ENCODE measurements at places on chromosomes 13 and 19. TPM values are rescaled to one million over a fixed set of nuclear protein-coding genes. Genes with fewer than 3 reads are reported as not detected.
A peak's percentile ranks its signal among the peaks of the same experiment; 100 is the strongest.

GRCh38 chr19:19531951-19532805 lies 3.5 kb downstream of the YJEFN3 start:
- H3K36me3 ChIP-seq: peaks cover 15% of the 10 kb centered on the region
- H3K4me1 ChIP-seq: peaks cover 7% of the 10 kb centered on the region
- H3K27ac ChIP-seq: no peak overlapping the region
- peak; percentile 91 for DNase-seq

DNA sequence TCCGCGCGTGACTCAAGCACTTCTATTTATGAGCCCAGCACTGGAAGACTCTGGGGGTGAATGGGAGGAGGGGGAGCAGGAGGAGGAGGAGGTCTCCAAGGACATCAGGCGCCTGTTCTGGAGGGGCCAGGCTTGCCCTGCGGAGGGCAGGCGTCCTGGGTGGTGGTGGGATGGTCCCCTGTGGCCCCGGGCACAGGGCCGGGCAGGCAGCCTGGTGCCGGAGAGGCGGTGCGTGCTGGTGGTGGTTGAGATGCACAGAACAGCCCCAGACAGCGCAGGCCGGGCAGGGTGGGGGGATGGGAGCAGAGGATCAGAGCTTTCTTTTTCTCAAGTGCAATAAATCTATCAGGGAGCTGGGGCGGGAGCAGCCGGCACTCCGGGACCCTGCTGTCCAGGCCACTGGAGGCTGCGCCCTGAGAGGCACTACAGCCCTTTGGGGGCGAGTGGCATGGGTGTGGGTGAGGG lies 14.0 kb downstream of the NKPD1 start:
- H3K4me1 ChIP-seq: no peaks in the 10 kb centered on the region
- H3K27ac ChIP-seq: no peak overlapping the region
- peaks cover 9% of the 10 kb centered on the region for H3K27me3 ChIP-seq
- peaks cover 25% of the 10 kb centered on the region for H3K36me3 ChIP-seq
- H3K4me3 ChIP-seq: no peak overlapping the region

DNA sequence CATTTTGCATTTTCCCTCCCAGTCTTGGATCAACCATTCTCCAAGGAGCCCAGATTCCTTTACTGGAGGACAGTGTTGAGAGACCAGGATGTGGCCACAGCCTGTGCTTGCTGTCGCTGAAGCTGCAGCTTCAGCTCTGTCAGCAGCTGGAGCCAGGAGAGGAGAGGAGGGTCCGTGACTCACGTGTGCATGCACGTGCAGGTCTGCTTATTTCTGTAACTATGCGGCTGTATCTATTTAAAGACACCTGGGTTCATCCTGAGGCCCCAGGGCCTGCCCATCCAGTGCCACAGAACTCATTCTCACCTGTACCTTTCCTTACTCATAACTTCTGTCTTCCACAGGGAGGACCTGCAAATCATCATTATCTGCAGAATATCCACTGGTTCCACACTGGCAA lies 8.2 kb upstream of the LAMP1 start:
- no peaks in the 10 kb centered on the region for H3K36me3 ChIP-seq
- no peaks in the 10 kb centered on the region for H3K4me1 ChIP-seq
- H3K27me3 ChIP-seq: peaks cover 17% of the 10 kb centered on the region
- no peak for DNase-seq

DNA sequence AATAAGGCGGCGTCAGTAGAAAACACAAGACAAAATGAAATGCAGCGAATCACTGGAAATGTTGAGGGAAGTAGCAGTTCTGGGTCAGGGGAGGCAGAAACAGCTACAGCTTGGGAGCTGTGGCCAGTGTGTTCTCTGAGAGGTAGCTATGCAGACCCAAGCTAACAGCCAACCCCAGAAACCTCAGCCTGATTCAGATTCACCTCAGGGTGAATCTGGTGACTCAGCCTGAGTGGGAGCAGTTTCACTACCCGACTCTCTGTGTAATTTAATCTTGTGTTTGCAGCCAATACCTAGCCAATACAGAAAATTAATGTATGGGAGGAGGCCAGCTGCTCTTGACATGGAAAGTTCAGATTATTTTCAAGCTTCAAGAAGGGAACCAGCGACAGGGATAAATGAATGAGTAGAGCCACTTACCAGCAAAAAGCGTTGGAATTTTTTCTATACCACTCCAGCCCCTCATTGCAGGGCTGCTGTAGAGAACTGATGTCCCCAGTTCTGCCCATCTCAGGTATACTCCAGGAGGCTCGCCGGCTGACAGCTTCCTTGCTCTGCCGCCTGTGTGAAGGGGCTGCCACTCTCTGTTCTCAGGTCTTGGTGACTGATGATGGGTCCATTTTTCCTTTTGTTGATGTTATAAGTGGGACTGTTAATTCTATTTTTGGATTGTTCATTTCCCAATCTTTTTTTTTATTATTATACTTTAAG lies 8.9 kb downstream of the IGFL3 start:
- DNase-seq: no peak
- H3K4me1 ChIP-seq: no peaks in the 10 kb centered on the region
- no peak overlapping the region for H3K27ac ChIP-seq
- peaks cover 22% of the 10 kb centered on the region for H3K27me3 ChIP-seq
- no peak overlapping the region for H3K4me3 ChIP-seq

DNA sequence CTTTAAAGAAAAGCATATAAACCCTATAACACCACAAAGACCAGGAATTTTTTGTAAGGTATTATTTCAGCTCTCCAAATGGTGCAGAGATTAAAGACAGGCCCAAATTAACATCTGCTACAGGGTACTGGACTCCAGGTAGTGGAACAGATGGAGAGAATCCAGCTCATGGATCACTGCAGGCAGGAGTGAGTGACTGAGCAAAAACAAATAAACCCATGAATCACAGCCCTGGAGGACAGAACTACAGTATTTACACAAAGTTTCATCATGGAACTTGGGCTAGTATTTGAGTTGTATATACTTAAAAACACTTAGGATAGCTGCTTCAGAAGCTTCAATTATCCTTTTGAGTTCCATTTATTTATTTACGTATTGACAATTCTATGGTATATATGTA lies 132.8 kb upstream of the SPRY2 start:
- no peak overlapping the region for H3K4me3 ChIP-seq
- no peak for DNase-seq
- no peak overlapping the region for H3K27ac ChIP-seq
- H3K36me3 ChIP-seq: no peaks in the 10 kb centered on the region

DNA sequence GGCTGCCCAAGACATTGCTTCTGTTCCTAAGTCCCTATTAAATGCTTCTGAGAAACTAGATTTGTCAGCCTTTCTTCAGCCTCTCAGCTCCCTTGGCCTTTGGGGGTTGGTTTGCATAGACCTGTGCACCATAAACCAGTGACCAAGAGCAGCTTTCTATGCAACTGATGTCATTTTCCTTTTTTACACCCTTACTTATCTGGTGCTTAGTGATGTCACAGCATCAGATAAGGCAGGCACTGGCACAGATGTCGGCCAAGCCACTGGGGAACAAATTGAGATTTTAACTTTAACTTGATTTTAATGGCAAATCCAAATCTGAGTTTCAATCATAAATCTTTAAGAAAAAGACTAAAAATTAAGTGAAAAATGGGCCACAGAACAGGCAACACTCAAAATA lies 59.8 kb downstream of the RUBCNL start:
- H3K27ac ChIP-seq: no peak overlapping the region
- no peaks in the 10 kb centered on the region for H3K36me3 ChIP-seq
- no peak for DNase-seq

DNA sequence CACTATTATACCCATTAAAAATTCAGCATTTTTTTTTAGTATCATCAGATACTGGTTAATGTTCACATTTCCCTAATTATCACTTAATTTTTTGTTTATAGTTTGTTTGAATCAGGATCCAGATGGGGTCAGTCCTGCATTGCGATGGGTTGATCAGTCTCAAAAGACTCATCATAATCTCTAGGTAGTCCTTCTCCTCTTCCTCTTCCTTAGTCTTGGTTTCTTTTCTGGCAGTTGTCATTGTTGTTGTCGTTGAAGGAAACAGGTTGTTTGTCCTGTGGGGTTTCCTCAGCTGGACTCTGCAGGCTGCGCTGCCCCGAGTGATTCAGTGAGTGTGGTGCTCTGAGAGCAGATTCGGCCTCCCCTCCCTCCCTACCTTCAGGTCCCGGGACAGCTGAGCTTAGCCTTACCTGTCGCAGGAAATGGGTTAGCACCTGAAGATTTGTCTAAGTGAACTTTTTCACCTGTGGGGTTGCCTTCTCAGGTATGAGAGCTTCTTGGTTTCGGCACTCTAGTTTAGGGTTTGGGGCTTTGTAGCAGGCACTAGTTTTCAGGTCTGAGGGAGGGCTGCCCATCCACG lies 34.1 kb downstream of the NFIX start:
- H3K27ac ChIP-seq: peak overlapping the region; percentile 49
- DNase-seq: no peak
- H3K36me3 ChIP-seq: peaks cover 7% of the 10 kb centered on the region

- DNase-seq: no peak
- peaks cover 45% of the 10 kb centered on the region for H3K36me3 ChIP-seq
- H3K27ac ChIP-seq: no peak overlapping the region
- peaks cover 31% of the 10 kb centered on the region for H3K4me1 ChIP-seq
- H3K4me3 ChIP-seq: no peak overlapping the region
Observed at GRCh38 chr19:49556412-49557398, 23.7 kb downstream of the NOSIP start.

- no peak overlapping the region for H3K27ac ChIP-seq
- no peaks in the 10 kb centered on the region for H3K36me3 ChIP-seq
- H3K4me3 ChIP-seq: no peak overlapping the region
- peaks cover 5% of the 10 kb centered on the region for H3K4me1 ChIP-seq
Observed at GRCh38 chr19:485077-485476, 11.2 kb upstream of the MADCAM1 start.

- H3K27me3 ChIP-seq: peaks cover 3% of the 10 kb centered on the region
- no peak overlapping the region for H3K27ac ChIP-seq
- peak; percentile 61 for DNase-seq
Observed at GRCh38 chr13:113731192-113732175, 27.5 kb upstream of the TMEM255B start.

DNA sequence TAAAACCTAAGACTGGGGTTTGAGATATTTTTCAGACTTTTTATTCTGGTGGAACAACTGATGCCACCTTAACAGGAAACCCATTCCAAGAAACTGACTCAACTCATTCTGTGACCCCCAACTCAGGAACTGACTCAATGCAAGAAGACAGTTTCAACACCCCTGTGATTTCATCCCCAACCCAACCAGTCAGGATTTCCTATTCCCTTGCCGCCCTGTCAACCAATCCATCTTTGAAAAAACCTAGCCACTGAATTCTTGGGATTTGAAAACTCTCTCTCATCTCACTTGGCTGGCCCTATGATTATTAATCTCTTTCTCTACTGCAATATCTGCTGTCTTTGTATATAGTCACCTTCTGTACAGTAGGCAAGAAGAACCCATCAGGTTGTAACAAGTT lies 1211.9 kb upstream of the ATXN8OS start:
- no peaks in the 10 kb centered on the region for H3K36me3 ChIP-seq
- H3K27me3 ChIP-seq: no peaks in the 10 kb centered on the region
- H3K4me1 ChIP-seq: no peaks in the 10 kb centered on the region
- DNase-seq: no peak
- H3K27ac ChIP-seq: no peak overlapping the region

GRCh38 chr13:106917673-106918556 lies 350.0 kb upstream of the ARGLU1 start:
- no peaks in the 10 kb centered on the region for H3K27me3 ChIP-seq
- H3K27ac ChIP-seq: peak overlapping the region; percentile 92
- DNase-seq: peak; percentile 88
- no peaks in the 10 kb centered on the region for H3K4me1 ChIP-seq
- H3K36me3 ChIP-seq: no peaks in the 10 kb centered on the region

DNA sequence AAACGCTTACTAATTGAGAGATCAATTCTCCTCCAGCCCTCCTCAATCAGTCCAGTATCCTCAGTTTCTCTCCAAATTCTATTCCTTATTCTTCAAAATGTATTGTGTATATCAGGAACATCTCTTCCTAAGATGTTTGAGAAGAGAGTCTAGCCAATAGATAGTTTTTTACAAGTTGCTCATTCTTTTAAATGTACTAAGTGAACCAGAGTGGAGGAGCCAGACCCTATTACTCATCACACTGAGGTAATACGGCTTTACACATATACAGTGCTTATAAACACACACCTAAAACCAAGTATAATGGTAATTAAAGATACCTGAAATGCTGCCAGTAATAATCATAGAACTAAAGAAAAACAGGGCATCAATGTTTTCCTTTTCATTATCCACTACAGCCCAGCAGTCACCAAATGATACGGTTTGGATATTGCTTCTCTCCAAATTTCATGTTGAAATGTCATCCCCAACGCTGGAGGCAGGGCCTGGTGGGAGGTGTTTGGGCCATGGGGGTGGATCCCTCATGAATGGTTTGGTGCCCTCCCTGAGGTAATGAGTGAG lies 45.2 kb upstream of the HMGB1 start:
- no peaks in the 10 kb centered on the region for H3K27me3 ChIP-seq
- H3K4me1 ChIP-seq: no peaks in the 10 kb centered on the region
- no peak for DNase-seq
- no peak overlapping the region for H3K27ac ChIP-seq
- H3K4me3 ChIP-seq: no peak overlapping the region
- H3K36me3 ChIP-seq: no peaks in the 10 kb centered on the region

- no peak overlapping the region for H3K4me3 ChIP-seq
- DNase-seq: no peak
- no peaks in the 10 kb centered on the region for H3K4me1 ChIP-seq
- H3K27me3 ChIP-seq: no peaks in the 10 kb centered on the region
Observed at GRCh38 chr13:37656247-37656940, 57.8 kb upstream of the POSTN start.

- no peaks in the 10 kb centered on the region for H3K4me1 ChIP-seq
- H3K27ac ChIP-seq: no peak overlapping the region
- no peaks in the 10 kb centered on the region for H3K36me3 ChIP-seq
Observed at GRCh38 chr13:39106216-39107005, 68.2 kb downstream of the NHLRC3 start.

The TEX101 gene
- total RNA-seq: not detected

The GJB2 gene
- 0.93 TPM for total RNA-seq

DNA sequence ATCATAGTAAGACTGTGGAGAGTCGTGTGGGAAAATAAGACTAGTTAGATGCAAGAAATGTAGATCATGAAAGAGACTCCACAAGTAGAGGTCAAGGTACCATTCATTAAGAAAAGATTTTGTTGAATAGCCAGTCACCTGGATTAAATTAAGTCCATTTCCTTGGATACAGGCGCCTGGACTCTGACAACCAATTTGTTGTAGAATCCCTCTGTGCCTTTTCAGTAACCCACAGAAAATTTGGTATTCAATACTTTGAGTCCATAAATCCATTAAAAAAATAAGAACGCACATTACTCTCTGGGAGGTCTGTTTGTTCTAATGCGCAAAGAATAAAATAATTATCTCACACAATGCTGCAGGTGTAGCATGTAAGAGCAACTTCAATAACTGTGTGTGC lies 469.4 kb downstream of the KLF12 start:
- no peaks in the 10 kb centered on the region for H3K4me1 ChIP-seq
- H3K36me3 ChIP-seq: no peaks in the 10 kb centered on the region
- no peak overlapping the region for H3K27ac ChIP-seq
- DNase-seq: no peak
- H3K4me3 ChIP-seq: no peak overlapping the region

The PODNL1 gene
- 2.8 TPM for total RNA-seq

GRCh38 chr19:3506384-3507340 lies 551 bp downstream of the FZR1 start:
- peak; percentile 78 for DNase-seq
- H3K27me3 ChIP-seq: no peaks in the 10 kb centered on the region
- peak overlapping the region; percentile 85 for H3K27ac ChIP-seq
- H3K36me3 ChIP-seq: no peaks in the 10 kb centered on the region

GRCh38 chr19:18428787-18429674 lies 8.9 kb downstream of the ISYNA1 start:
- H3K36me3 ChIP-seq: no peaks in the 10 kb centered on the region
- H3K4me3 ChIP-seq: peak overlapping the region; percentile 44
- DNase-seq: peak; percentile 84
- H3K4me1 ChIP-seq: peaks cover 30% of the 10 kb centered on the region
- peak overlapping the region; percentile 63 for H3K27ac ChIP-seq

The MCF2L gene
- 69.7 TPM for total RNA-seq

All from upper lobe of right lung (tissue), 1 donor.